ENCODE measurements at places on chromosomes 3 and 15.

DNA sequence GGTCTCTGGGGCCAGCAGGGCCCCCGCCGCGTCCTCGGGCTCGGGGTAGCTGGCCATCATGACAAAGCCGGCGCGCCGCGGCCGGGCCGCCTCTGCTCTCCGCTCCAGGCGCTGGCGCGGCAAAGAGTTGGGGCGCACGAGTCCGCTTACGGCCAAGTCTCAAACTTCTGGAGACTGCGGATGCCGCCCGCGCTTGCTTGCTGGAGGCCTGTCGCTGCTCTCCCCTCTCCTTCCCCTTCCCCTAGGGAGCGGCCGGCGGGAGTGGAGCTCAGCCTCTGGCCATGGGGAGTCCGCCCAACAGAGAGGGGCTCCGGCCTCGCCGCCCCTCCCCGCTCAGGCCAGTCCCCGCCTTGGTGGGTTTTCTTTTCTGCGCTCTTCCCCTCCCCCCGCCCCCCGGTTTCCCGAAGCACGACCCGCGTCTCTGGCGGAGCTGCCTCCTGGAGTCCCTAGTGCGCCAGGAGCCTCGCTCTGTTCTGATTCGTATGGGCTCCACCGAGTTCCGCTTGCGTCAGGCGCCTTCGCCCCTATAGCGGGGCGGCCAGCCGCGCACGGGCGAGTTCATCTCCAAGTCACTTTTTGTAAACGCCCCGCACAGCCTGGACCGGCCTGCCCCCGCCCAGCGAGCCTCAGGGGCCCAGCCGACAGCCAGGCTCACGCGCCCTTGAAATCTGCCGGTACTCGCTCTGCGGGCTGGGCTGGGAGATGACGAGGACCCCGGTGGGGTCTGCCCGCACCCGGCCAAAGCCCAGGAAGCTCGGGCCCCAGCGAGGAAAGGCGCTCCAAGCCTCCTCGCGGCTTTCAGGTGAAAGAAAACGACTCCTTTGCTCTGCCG lies at the start of the genes FOXL2 and FOXL2NB:
FOXL2 (minus strand) TSS at position 475 of the 832 bp plus-strand sequence; CDS start at position 60, 415 bp downstream.
FOXL2NB (plus strand) TSS at position 555 of the 832 bp plus-strand sequence; CDS start at position 703, 148 bp downstream.
- DNase-seq = no peak

DNA sequence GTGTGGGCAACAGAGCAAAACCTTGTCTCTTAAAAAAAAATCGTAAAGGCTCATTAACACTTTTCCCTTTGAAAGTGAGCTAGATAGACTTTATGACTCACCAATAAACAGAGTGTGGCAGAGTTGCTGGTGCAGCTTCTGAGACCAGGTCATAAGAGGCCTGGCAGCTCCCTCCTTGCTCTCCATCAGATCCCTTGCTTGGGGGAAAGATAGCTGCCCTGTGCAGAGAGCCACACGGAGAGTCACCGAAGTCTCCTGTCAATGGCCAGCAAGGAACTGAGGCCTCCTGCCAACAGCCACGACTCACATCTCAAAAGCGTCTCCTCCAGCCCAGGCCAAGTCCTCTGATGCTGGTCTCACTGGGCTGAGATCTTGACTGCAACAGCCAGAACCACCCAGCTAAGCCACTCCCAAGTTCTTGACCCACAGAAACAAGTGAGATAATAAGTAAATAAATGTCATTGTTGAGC lies 8.7 kb upstream of the GP9 start:
- DNase-seq = no peak

DNA sequence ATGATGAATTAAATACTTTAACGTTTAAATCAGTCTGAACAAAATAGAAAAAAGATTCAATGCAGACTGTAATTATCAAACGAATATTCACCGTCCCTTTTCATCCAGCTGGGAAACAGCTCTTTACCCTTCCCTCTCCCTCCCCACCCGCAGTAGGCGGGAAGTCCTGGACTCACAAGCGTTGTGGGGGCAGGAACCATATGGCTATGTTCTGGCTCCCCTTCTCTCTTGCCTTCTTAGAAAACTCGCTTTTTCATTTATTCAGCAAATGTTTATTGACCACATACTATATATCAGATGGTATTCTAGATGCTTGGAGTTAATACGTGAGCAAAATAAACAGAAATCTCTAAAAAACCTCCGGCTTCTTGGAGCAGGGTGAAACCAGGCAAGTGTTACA lies 715 bp upstream of the SCAPER start:
- no peak for DNase-seq

DNA sequence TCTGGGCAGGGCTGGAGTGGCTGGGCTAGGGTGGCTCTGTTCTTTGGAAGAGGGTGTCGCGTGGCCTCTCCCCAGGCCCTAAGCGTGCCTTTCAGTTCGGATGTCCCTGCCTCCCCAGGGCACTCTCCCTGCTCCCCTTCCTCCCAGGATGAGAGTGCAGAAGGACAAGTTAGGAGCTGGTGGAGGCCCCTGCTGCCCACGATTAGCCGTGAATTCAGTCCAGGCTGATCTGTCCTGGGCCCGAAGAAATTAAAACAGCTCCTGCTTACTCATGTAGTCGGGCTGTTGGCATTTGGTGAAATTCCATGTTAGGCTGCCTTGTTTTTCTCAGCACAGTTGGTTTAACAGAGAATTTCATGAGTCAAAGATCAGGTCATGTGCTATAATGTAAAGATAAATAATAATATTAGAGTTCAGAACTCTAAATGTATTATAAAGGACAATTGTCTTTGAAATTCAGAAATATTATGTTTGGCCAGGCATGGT lies 24.5 kb downstream of the NIPA1 start:
- no peak for DNase-seq

- DNase-seq = no peak
Observed at GRCh38 chr3:48306860-48307530, 26.5 kb downstream of the SPINK8 start.

DNA sequence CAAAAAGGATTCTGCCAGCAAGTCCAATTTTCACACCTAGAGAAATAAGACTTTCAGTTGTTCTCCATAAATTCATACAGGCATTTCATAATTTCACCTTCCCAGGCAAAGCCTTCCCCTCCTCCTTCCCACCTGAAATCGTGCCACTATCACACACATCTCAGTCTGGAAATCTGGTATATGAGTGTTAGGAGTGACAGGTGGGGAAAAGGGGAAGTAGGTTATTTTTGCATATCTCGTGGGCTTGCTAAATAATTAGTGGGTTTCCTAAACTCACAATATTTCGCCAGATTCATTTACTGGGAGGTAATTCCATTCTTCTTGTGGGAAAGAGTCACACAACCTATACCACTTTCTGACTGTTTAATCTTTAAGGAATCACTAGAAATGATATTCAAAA lies 7.4 kb downstream of the ALDH1A2 start:
- DNase-seq = no peak

- DNase-seq = no peak
Observed at GRCh38 chr3:43152649-43153048, 46.8 kb upstream of the POMGNT2 start.

DNA sequence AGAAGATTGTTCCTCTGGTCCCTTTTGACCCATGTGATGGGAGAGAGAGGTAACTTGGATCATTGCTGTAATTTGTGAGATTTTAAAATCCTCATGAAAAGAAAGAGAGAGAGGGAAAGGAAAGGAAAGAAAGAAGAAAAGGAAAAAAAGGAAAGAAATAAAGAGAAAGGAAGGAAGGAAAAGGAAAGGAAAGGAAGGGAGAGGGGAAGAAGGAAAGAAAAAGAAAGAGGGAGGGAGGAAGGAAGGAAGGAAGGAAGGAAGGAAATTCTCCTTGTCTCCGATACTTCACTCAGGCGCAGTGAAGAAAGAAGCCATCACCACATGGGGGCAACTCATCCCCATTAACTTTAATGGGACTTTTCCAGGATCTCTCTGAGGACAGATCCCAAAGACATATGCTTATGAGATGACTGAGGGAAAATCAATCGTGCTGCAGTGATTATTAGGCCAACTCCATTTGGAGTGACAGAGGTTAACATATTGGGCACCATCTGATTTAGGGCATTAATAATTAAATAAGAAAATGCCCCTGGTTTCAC lies 123.0 kb downstream of the MEGF11 start:
- no peak for DNase-seq

DNA sequence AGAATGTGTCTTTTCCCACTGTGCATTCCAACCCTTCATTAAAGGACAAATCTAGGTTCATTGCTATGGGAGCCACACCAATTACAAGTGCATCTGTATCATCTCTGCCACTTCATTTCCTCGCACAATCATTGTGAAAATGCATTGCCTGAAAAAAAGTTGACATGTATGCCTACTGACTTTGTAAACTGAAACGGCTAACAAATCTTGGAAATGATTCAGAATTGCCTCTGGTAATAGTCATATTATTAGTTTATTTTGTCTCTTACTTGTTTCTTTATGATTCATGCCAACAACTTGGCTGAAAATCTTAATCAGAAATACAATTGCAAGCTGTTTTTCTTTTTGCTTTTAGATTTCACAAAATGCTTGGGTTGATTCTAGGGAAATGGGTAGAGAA lies 497.1 kb downstream of the ZIC1 start:
- DNase-seq = no peak
